CD8-positive, alpha-beta memory T cell (primary cell): ENCODE measurements at places on chromosomes 5 and 9. TPM values are rescaled to one million over a fixed set of nuclear protein-coding genes. Genes with fewer than 3 reads are reported as not detected.

The WWC1 gene
- 0.52 TPM for polyA plus RNA-seq

The PTGDS gene
- 5.5 TPM for polyA plus RNA-seq

DNA sequence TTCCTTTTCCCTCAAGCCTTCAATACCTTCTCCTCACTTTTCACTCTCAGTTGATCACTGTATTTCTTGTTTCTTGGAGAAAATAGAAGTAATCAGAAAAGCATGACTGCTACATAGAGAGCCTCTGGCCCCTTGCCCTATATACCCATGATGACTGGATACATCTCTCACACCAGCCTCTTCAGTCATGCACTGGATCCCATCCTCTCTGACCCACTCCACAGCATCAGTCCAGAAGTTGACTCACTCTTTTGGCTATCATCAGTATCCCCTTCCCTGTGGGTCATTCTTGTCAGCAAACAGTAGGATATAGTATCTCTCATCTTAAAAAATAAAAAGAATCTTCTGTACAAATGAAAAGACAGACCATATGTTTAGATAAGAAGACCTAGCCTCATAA is 32.9 kb downstream of the PTCD2 start:
- H3K4me1 ChIP-seq, result no peaks in the 10 kb centered on the region
- peaks cover under 1% of the 10 kb centered on the region for H3K36me3 ChIP-seq
- no peaks in the 10 kb centered on the region for H3K27me3 ChIP-seq
- H3K27ac ChIP-seq, result no peak overlapping the region

DNA sequence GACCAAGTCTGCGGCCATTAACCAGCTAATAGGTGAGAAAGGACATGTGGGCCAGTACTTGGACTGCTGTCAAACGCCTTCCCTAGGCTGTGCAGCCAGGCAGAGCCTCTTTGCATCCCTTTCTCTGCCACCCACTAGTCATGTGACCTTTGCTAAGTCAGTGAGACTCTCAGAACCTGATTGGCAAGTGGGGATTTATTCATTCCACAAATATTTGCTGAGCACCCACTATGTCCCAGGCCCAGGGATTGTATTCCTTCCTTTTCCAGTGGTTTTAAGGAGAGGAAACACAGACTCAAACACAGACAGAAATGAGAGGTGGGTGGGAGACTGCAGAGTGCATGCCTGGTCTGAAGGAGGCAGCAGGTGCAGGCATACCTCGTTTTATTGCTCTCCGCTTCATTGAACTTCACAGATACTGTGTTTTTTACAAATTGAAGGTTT is 71.6 kb upstream of the GALNT10 start:
- H3K27me3 ChIP-seq, result no peaks in the 10 kb centered on the region
- H3K4me3 ChIP-seq, result no peak overlapping the region
- no peaks in the 10 kb centered on the region for H3K4me1 ChIP-seq
- no peak overlapping the region for H3K27ac ChIP-seq
